SIG-M5 (cell line): ENCODE measurements at places on chromosomes 6 and 20.

- no peak for DNase-seq
Observed at GRCh38 chr6:80974579-80974978, 777.9 kb downstream of the TENT5A start.

DNA sequence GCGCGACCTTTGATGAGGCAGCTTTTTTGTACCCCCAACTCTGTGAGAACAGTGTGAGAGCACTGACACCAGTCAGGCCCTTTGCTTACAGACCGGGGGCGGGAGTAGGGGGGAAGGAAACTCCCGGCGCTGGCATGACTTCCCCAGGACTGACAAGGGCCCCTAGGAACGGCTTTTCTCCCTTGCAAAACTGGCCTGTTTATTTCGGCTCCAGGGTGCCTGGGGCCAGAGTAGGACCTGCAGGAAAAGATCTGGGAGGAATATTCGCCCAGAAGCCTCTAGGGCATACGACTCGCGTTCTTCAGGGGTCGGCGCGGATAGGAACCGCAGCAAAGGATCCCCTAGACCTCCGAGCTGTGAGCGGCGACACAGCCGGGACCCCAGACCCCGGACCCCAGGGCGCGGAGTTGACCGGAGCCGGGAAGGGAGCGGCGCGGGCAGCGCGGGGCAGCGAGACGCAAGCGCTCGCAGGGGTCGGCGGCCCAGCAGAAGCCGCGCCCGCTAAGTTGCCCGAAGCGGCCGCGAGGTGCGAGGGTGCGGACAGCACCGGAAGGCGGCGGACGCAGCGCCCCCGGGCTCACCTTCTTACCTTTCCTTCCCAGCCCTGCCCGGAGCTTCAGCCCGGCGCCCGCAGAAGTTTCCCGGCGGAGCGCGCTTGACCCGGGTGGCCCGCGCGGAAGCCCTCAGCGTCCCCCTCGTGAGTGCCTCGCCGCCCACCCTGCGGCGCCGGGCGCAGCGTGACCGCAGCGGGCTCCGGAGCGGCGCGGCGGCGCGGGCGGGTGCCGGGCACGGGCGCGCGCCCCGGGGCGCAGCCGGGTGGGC, at the start of gene POPDC3:
POPDC3 (minus strand) TSS at position 771 of the 822 bp plus-strand sequence. CDS start 18,105 bp downstream, outside the sequence.
- DNase-seq, result no peak

GRCh38 chr20:50820515-50821256, 25.8 kb downstream of the BCAS4 start:
- no peak for DNase-seq

- no peak for DNase-seq
Observed at GRCh38 chr6:157283330-157283898, 39.9 kb downstream of the TMEM242 start.

GRCh38 chr6:94862112-94862511, 715.2 kb upstream of the MANEA start:
- no peak for DNase-seq

DNA sequence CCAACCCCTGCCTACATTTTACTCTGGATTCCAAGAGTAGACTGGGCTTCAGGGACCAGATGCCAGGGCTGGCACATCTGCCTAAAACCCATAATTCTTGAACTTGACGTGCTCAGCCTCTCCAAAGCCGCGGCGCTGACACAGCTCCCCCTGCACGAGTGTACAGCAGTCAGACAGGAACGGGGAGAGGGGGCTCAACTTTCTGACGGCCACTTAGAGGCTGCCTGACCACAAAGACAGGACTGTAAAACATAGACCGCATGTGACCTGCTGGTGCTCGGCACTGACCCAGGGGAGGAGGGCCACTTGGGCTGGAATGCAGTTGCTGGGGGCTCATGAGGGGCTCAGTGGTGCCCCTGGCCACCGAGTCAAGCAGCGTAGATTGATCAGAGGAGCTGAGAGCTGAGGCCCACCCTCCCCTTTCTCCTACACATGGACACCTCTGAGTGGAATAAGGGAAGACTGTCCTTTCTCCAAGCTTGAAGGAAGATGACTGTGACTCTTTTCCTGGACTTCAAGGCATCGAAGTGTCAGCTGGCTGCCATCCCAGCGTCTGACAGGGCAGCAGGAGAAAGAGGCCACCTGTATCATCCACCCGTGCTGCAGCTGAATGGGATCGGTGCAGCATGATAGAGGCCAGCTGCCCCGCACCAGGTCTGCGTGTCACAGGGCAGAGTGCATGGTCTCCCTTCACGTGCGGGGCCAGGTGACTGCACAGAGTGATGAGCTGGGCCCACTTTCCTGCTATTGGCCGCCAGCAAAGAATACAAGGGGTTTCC, 171.3 kb upstream of the AGPAT4 start:
- DNase-seq, result no peak

- DNase-seq, result no peak
Observed at GRCh38 chr6:132131351-132131750, 180.2 kb upstream of the CCN2 start.

GRCh38 chr20:21183722-21184121, 57.8 kb downstream of the KIZ start:
- DNase-seq, result no peak

DNA sequence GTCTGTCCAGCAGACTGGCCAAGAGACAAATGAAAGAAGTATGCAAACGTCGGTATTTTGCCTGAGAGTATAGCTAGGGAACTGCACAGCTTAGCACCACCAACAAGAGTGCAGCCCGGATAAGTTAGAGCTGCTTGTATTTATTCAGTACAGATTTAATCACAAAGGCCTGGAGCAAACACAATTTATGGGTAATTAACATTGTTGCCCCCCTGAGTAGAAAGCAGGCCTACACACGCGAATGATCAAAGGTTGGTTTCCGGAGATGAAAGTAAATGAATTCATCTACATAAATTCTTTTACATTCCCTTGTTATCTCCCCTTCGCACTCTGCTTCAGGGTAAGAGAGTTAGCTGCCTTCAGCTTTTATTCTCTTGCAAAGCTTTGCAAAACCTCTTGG, 24.7 kb upstream of the CRISP1 start:
- no peak for DNase-seq

GRCh38 chr6:170076466-170077165, 214.3 kb downstream of the DLL1 start:
- DNase-seq, result no peak
